ENCODE measurements at places on chromosomes 6 and 20.

DNA sequence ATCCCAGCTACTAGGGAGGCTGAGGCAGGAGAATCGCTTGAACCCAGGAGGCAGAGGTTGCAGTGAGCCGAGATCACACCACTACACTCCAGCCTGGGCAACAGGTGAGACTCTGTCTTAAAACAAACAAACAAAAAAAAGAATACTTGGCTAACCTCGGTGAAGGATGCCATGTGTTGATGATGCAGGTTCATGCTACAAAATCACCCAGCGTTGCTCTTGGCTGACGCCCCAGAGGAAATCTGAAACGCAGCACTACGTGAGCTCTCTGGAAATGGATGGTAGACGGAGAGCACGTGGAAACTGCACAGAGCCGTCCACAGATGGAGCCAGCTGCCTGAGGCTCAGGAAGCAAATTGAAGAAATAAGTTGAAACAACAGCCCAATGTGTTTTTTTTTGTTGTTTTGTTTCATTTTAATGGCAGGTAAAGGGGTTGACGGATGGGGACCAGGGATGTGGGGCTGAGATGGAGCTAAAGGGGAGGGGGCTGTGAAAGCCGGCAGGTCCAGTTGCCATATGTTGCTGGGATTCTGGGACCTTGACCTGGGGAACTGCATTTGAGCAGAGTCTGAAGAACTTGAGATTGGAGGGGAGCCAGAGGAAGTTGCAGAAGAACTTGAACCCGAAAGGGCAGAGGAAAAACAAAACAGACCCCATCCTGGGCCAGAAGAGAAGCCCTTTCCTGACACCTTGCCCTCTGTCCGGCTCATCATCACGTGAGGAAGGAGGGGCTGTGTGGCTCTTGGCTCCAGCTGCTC lies 12.8 kb upstream of the MANBAL start:
- DNase-seq, result no peak

- no peak for DNase-seq
These were observed 19.3 kb upstream of the EPB41L2 start for GRCh38 chr6:131082335-131082734.

DNA sequence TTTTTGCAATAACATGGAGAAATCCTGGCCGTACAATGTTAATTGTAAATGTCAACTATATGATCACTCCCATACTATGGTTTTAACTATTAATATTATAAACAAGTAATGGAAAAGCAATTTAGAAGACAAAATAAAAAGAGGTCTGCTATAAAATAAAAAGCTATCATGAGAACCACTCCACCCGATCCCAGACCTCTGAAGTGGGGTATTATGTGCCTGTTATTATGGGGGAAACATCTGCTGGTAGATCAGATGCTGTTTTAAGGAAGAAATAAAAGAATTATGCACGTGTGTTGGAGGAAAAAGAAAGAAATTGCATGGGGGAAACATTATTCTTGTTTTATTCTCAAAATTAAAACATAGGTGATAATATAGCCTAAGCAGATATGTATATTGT lies 615.7 kb upstream of the ARID1B start:
- no peak for DNase-seq

DNA sequence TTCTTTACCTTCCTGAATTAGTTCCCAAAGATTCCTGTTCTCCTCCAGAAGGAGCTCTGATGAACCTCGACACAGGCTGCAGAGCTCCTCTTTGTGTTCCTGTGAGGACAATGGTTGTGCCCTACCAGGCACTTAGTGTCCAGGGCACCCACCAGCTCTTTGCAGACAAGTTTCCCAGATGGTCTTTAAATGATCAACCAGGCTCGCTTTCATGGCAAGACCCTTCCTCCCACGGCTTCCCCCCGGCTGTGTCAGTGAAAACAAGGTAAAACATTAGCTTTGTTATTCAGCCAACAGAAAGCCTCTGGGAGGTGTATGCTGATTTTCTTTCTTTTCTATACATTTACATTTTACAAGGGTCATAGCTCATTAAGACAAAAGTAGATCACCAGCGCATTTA lies 32.3 kb upstream of the CNKSR3 start:
- DNase-seq, result peak; percentile 88

DNA sequence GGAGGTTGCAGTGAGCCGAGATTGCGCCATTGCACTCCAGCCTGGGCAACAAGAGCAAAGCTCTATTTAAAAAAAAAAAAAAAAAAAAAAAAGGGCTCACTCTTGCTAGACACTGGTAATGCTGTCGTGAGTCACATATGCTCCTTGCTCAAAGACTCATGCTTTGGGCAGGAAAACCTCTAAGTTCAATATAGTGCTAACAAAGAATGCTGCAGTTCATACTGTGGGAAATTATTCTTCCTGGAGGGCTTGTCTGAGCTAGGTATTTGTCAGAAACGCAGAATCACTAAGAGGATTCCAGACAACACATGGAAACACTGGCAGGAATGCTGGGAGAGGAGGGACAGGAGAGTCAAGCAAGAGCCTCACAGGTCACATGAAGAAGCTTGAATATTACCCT lies 2.3 kb upstream of the LYRM2 start:
- DNase-seq, result no peak

- DNase-seq, result no peak
These were observed 23.5 kb downstream of the PLEKHG1 start for GRCh38 chr6:150622941-150623874.

DNA sequence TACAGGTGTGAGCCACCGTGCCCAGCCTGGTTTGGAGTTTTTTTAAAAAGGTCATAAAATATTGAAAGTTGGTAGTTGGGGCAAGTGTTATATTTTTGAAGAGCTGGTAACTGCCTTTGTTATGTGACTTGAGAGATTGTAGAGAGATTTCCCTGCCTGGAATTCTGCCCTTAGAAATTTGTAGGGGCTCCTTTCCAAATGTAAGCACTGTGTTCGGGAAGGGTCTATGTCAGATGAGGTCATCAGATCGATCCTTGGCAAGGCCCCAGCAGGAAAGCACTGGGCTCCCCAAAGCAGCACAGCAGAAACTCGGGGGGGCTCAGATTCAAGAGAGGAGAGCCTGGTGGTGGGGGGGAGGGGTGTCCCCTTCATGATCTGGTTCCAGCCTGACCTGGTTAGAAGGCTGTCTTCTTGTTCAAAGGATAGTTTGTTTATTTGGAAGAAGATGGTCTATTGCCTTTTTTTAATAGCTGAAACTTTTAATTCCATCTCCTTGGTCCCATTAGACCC lies 220.2 kb downstream of the UST start:
- DNase-seq, result no peak
